OCI-LY7 (cell line): ENCODE measurements at places on chromosomes 6 and 20.

- no peak for DNase-seq
Measured at GRCh38 chr6:16969699-16970655, 131.9 kb upstream of the STMND1 start.

DNA sequence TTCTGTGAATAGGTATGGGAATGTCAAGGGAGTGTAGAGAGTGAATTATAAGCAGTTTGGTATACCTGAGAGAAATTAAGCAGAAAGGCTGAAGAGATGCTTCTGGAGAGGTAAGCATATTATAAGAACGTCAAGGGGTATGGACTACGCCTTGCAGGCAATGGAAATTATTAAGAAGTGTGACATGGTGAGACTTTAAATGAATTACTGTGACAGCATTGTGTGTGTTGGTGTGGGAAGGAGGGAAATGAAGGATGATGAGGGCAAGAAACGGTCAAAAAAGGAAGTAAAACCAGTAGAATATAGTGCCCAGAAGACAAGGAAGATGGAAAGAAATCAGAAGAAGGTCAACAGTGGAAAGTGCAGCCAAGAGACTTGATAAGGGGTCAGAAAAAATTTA lies 5.9 kb downstream of the KHDRBS2 start:
- no peak for DNase-seq

GRCh38 chr6:170279977-170280688 lies 10.7 kb downstream of the DLL1 start:
- DNase-seq, result no peak

DNA sequence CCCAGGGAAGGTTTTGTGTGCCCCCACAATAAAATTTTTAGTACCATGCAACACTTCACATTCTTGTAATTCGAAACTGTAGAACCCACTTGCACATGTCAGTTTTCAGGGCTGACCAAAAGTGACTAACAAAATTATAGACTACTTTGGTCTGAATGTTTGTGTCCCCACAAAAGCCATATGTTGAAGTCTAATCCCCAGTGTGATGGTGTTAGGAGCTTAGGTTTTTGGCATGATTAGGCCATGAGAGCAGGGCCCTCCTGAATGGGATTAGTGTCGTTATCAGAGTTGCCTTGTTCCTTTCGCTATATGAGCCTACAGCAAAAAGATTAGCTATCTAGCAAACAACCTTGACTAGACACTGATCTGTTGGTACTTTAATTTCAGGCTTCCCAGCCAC lies 49.0 kb upstream of the TENT5A start:
- DNase-seq, result no peak

DNA sequence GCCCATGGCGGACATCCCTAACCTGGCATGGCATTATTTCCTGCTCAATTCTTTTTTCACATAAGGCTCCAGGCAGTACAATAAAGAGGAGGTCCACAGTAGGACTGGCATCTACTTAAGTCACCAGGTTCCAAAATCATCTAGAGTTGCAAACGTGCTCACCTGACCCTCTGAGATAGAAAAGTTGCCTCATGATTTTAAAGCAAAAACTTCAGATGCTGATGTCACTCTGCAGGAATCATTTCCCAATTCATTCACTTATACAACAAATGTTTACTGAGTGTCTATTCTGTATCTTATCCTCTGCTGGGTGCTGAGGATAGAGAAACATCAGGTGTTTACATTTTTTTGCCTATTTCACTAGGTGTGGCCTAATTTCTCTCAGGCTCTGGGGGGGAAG lies 2.2 kb downstream of the ADGRF4 start:
- no peak for DNase-seq

- no peak for DNase-seq
Measured at GRCh38 chr6:48596830-48597229, 485.8 kb upstream of the PTCHD4 start.

GRCh38 chr6:122069932-122070331 lies 329.5 kb upstream of the HSF2 start:
- no peak for DNase-seq

GRCh38 chr6:51466427-51466826 lies 621.0 kb downstream of the PKHD1 start:
- no peak for DNase-seq

DNA sequence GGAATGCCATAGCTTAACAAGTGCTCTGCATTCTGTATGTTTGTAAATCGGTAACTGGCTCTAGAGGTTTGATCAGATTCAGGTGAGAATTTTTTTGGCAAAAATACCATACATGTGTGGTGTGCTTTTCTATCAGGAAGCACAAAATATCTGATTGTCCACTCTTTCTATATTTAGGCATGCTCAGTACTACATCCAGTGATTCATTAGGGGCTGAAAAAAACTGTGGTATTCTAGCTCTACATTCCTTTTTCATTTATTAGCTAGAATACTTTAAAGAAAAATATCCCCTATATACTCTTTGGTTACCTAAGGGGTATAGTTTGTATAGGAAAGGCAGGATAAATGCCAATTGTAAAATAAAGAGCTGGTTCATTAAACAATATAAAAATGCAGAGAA lies 10.6 kb upstream of the ELOVL2 start:
- no peak for DNase-seq

DNA sequence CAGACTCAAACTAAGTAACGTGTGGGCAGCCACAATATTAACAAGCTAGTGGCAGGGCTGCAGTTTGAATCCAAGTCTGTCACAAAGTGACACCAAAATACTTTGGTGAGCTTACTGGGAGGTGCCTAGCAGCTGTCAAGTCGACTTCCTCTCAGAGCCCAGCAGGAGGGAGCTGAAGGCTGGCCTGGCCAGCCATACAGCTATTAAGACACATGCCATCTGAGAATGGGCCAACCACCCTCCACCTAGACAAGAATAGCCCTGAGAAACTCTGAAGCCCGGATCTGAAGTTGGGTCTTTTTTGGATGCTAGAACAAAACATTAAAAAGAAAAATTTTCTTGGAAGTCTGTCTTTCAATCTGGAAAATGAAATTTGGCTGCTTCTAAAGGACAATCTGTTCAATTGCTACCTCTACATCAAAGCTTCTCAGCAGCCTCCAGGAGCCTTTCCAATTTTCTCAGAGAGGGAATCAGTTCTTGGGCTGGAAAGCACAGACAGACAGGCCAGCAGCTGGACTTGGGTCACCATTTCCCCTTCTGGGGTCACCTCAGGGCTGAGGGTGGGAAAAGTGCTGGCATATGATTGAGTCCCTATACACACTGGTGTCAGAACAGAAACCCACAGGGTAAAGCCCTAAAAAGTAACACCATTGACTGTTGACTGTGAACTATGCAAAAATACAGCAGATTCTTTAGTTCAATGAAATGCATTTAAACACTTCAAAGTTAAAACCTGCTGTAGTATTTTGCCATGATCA lies 42.9 kb downstream of the UQCC1 start:
- peak; percentile 8 for DNase-seq

DNA sequence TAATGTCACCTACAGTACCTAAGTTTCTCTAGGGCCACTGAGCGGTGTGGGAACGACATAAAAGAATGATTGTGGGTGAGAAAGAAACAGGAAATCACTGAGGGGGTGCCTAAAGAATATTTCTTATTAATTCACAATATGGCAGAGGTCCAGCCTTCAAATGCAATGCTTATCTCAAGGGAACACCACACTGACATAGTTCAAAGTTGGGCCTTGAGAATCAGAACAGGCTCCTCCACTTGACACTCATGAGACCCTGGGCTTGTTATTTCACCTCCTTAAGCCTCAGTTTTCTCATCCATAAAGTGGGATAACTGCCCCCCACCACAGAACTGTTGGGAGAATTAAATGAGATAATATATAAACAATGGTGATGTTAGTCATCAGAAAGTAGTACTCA lies 40.4 kb upstream of the ARHGAP18 start:
- no peak for DNase-seq

DNA sequence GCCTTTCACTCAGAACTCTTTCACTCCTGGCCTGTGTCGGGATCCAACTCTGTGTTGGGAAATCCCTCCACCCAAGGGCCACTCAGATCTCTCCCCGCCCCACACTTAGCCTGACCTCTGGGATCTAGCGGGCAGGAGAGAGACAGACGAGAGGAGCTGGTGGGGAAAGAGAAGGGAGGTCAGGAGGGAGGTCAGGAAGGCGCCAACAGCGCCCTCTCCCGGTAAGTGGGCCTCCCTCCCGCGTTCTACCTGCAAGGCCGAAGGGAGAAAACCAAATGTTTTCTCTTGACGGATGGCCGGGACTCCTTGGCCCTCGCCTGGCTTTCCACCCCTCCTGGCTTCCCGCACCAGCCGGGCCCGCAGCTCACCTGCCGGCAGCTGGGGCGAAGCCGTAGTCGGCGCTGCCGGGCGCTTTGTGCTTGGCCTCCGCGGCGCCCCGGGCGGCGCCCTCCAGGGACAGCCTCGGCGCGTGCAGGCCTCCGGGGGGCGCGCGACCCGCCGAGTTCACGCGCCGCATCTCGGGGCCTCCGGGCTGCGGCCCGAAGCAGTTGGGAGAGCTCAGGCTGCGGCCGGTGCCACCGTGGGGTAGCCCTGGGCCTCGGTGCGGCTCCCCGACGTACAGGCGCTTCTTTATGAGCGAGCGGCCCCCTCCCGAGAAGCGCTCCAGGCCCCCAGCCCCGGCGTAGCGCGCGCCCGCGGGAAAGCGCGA lies 38.2 kb downstream of the C6orf132 start:
- DNase-seq, result peak; percentile 80

- no peak for DNase-seq
Measured at GRCh38 chr6:3385660-3386151, 71.1 kb downstream of the SLC22A23 start.

- no peak for DNase-seq
Measured at GRCh38 chr20:1637226-1637625, 17.4 kb upstream of the SIRPB1 start.

DNA sequence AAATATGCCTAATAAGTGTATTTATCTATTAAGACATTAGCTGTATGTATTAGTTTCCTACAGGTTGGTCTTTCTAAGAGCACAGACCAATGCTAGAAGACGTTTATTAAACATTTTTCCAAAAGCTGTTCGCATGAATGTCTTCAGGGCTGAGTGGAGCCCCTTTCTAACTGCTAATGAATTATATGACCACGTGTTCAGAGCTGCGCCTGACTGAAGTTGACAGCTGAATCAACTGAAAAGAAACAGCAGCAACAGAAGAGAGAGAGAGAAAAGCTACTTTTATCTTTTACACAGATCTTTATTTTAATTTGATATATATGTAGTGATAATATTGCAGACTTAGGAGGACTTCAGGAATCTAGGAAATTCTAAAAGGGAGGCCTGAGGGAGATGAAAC lies 75.2 kb upstream of the ARID1B start:
- DNase-seq, result peak; percentile 51

DNA sequence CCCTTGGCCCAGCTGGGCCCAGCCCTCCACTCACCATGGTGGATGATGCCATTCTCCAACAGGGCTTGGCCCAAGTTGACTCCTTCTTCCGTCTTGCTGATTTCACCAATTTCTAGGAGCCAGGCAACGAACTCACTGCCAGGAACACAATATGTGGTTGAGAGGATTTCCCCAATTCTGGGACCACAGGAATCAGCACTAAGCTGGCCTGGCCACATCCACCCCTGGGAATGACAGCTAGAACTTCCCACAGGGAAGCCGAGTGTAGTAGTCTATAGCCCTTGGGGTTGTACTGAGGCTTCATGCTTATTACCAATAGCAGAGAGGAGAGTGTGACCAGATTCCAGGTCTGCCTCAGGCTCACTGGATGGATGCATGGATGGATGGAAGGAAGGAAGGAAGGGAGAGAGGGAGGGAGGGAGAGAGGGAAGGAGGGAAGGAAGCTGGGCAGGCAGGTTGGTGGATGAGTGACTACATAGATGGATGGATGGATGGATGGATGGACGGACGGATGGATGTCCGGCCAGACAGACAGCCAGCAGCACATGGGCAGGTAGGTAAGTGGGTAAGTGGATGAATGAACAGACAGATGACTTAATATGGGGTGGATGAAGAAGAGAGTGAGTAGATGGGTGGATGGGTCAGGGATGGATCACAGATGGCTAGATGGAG lies 146.5 kb downstream of the PREX1 start:
- no peak for DNase-seq

DNA sequence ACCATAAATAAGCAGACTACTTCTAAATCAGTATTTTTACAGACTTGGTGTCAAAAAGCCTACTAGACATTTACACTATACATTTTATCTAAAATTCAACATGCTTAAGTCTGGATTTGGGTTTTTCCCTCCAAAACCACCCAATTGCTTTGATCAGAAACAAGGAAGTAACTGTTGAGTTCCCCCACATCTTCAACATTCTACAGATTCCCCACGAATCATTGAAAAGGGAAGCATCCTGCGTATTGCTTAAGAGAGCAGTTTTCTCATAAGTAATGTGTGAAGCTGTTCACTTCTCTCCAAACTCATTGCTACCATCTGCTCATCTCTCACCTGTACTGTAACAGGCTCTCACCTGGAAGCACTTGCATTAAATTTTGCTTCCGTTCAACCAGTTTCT lies 36.4 kb upstream of the RNF144B start:
- DNase-seq, result no peak

GRCh38 chr6:39769012-39769411 lies 23.2 kb upstream of the DAAM2 start:
- no peak for DNase-seq

DNA sequence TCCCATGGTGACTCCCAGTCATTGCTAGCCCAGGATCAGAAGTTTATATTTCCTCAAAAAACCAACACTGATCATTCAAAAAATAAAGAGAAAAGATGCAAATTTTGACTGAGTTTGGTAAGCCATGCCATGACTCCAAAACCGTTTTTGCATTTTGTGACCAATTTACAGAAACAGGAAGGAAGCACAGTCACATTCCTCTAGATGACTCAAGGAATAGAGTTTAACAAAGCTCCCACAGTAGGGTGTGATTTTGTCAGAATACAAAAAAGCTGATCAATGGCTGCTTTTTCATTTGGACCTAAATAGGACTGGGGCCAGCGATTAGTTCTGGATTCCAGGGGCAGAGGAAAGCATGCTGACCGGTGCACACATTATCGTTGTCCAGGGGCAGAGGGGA lies 179.4 kb upstream of the AFDN start:
- no peak for DNase-seq

DNA sequence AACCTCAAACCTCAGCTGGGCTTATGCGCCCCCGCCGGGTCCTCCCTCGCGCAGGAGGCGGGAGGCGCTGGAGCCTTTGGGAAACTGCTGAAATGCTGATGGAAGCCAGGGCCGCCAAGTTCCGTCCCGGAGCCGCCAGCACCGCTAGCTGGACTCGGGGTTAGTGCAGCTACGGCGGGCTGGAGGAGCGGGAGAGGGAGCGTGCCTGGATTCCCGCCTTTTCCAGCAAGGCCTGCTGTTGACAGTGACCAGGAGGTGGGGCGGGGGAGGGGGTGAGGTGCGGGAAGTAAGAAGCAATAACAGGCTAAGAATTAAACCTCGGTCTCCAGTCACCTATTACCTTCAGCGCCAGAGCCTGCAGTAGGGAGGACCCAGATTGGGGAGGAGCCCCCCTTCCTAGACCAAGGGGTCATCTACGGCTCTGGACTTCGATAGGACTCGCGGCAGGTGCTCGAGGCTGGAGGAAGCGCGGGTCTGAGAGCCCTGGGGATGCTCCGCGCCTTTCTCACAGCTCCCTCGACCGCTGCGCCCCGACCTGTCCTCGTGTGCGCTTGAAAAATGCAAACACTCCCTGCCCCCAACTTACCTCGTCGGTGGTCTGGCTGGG lies 20.5 kb downstream of the COL9A1 start:
- no peak for DNase-seq
